Fibroblast of skin of scalp (primary cell): ENCODE measurements at places on chromosomes 5 and 9.

DNA sequence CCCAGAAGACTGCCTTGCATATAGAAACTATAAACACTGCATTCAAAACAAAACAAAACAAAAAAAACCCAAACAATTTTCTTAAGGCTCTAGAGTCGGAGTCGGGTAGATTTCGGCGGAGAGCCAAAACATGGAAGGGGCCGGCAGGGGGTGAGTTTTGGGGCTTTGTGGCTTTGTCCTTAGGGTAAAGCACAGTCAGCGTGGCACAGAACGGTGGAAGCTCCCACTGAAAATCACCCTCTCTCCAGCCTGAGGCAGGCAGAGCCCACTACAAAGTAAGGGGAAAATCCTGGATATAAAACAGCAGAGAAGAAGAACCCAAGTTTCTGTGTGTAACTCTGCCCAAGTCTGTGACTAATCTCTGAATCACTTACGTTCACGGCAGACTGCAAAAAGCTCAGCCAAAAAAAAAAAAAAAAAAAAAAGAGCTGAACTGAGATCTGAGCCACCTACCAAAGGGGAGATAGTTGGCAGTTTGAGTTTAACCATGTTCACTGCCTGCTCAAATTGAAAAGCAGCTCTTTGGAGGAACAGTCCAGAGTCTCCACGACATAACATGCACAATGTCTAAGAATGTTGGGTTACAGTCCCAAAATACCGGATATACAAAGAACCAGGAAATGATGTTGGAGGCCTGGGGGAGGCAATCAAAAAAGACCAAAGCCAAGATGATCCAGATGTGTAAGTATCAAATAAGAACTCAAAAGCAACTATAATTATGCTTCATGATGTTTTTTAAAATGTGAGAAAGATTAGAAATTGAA, 26.6 kb upstream of the OR2K2 start:
- DNase-seq, result peak; percentile 88

DNA sequence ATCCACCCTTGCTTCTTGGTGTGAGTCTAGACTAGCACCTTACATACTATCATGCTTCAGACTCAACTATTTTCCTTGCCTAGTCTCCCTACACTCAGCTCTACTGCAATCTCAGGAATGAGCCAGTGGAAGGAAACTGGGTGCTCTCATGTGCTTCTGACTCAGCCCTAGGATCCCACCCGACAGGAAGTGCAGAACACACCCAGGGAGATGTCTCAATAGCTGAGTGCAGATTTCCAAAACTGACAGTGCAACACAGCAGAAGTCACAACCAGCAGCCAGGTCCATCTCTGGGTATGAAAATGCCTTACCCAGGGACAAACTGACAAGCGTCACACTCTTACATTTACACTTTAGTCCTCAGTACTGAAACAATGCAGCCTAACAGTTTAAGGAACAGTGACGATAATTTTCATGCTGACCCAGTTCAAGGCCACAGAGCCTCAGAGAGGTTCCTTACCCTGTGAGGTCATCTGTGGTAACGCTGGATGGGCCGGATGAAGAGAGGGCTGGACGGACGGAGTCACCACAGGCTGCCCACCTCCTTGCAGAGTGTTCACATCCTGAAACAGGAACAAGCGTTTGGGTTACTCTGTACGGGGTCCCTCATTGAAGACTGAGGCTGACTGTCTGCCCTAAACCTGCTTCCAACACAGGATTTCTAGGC, 33.0 kb downstream of the FKBP15 start:
- DNase-seq, result peak; percentile 81

DNA sequence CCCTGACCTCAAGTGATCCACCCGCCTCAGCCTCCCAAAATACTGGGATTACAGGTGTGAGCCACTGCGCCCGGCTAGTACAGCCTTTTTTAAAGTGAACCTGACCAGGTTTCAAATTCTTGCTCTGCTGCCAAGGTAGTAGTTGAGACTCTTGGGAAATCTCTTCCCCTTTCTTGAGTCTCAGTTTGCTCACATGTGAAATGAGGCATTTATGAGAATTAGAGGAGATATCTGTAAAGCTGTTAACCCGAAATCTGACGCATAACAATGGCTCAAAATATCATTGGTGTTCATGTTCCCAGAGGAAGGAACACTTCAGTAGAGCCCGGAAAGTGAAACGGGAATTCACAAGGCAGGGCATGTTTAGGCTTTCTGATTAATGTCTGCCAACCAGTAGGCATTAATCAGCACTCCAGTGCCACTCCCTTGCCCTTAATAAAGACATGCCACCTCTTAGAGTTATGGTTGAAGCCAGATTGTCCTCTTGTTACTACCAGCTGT, 1.5 kb downstream of the ARPC5L start:
- no peak for DNase-seq

DNA sequence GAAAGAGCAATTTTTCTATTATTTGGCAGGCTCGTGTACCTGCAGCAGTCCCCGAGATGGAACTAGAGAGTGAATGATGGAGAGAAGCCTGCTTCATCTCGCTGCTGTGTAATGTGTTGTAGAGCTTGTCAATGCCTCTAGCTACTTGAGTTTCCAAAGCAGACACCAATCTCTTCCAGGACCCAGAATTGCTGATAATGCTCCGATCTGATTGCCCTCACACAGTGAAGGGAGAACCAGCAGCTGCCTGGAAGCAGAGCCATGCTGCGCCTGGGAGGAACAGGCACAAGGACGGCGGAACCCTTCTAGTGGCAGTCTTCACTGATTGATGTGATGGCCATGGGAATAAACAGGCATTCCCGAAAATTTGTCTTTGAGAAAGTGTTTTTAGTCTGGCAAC, 288.0 kb downstream of the ICE1 start:
- no peak for DNase-seq

- DNase-seq, result peak; percentile 22
Measured at GRCh38 chr5:31413030-31413812, 118.7 kb downstream of the DROSHA start.

DNA sequence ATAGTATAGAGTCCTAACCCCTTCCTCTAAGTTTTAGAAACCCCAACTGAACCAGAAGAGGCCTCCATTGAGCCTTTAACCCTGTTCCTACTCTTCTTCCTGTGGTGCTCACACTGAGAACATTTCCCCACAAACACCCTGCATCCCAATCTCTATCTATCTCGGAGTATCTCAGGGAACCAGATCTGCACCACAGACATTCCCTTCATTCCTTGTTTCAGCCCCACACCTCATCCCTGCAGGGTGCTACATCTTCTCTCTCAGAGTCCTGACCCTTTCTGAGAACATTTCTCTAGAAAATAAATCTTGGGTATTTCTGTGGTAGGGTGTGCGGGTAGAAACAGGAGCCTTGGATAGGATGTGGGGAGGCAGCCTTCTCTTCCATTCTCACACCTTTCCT, 507.8 kb downstream of the PDE4D start:
- no peak for DNase-seq

DNA sequence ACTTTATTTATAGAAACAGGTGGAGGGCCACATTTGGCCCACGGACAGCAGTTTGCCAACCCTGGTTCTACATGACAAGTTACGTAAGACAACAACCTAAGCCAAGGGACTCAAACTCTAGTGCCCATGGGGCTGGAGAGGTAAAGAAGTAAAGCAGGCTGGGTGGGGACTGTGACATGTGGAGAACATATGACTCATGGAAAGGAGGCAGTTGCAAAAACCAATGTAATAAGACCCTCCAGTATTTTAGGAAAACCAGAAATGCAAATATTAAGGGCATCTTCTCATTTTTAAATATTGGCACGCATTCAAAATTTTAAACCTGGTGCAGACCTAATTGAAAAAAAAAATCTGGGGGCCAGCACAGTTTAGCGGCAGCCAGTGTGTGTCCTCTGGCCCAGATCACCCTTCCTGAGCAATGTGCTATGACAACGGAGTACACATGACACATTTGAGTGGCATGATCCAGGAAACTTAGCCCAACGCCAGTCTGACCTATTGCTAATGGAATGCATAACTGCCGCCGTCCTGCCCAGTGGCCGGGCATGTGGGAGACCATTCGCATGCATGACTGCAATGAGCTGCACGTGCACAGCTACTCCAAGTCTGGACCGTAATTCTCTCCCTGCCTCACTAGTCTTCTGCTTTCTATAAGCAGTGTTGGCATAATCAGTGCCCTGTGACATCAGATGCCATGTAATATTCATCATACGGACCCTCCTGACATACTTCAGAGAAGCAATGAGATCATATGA, 97.2 kb downstream of the SH3TC2 start:
- peak; percentile 96 for DNase-seq

- DNase-seq, result no peak
Measured at GRCh38 chr9:100579665-100580064, 1.8 kb downstream of the CAVIN4 start.

DNA sequence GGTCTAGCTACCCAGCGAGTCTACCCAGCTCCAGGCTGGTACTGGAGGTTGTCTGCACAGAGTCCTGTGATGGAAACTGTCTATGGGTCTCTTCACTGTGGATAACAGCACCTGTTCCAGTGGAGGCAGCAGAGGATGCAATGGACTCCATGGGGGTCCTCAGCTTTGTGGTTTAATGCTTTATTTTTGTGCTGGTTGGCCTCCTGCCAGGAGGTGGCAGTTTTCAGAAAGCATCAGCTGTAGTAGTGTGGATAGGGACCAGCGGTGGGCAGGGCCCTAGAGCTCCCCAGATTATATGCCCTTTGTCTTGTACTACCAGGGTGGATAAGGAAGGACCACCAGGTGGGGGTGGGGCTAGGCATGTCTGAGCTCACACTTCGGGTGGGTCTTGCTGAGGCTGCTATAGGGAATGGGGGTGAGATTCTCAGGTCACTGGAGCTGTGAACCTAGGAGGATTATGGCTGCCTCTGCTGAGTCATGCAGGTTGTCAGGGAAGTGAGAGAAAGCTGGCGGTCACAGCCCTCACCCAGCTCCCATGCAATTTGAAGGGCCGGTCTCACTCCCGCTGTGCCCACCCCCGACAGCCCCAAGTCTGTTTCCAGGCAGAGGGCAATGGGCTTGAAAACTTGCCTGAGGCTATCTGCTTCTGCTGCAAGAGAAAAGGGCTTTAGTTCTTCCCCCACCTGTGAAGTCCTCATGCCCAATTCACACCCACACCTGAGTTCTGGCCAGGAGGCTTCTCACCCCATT, 397.1 kb downstream of the TLE1 start:
- DNase-seq, result no peak

GRCh38 chr5:135654761-135655467, 76.1 kb upstream of the CXCL14 start:
- DNase-seq, result no peak

GRCh38 chr5:15834596-15835245, 334.7 kb downstream of the FBXL7 start:
- peak; percentile 82 for DNase-seq

GRCh38 chr9:130240410-130241197, 25.0 kb upstream of the HMCN2 start:
- peak; percentile 65 for DNase-seq

DNA sequence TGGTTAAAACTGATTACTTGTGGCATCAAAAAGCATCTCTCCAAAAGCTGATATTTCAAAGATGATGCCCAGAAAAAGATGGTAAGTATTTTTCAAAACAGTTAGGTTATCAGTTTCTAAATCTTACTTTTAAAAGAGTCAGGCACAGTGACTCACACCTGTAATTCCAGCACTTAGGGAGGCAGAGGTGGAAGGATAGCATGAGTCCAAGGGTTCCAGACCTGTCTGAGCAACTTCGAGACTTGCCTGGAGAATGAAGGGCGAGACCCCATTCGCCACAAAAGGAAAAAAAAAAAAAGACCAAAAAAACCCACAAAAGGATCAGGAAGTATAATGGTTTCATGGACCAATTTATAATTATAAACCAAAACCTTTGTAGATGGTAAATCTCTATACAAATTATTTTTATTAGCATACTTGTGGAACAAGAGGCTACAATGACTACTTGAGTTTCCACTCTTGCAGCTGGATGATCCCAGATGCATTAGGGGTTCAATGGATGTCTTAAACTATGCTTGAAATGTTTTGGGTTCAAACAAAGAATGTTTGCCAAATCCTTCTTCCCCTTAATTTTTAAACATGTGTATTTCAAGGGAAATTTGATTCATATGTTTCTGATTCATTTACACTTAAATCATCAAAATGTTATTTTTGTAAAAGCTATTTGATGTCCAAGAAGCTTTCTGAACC, 96.1 kb downstream of the ADAMTSL1 start:
- DNase-seq, result peak; percentile 41

DNA sequence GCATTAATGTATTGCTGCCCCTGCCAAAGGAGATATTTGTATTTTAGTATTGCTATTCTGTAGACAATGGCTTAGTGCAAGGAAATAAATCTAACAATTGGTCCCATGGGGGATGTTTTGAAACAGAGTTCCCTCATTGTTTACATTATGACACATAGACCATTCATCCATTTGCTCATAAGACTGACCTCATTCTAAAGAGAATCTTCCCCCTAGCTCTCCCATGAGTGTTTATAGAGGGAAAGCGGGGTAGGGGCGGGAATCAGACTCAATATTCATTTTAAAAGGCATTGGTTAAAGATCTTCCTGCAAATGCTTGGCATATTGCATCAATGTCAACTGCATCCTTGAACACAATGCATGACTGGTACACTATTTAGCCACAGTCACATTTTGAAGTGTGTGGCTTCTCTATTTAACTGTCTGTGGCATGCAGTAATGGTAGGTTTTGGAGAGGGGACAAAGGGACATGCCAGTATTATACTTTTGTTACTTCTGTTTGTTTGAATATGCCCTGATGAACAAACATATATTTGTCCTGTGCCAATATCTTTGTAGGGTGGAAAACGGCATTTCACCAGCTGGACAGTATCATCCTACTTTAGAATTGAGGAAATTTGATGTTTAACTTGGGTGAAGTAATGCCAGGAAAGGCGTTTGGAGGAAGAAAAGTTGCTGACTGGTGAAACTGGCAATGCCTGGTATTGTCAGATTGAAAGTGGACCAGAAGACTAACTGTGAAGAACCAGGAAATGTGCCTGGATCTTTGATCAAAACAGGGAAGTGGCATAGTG, 84.1 kb upstream of the MEGF10 start:
- DNase-seq, result peak; percentile 90

DNA sequence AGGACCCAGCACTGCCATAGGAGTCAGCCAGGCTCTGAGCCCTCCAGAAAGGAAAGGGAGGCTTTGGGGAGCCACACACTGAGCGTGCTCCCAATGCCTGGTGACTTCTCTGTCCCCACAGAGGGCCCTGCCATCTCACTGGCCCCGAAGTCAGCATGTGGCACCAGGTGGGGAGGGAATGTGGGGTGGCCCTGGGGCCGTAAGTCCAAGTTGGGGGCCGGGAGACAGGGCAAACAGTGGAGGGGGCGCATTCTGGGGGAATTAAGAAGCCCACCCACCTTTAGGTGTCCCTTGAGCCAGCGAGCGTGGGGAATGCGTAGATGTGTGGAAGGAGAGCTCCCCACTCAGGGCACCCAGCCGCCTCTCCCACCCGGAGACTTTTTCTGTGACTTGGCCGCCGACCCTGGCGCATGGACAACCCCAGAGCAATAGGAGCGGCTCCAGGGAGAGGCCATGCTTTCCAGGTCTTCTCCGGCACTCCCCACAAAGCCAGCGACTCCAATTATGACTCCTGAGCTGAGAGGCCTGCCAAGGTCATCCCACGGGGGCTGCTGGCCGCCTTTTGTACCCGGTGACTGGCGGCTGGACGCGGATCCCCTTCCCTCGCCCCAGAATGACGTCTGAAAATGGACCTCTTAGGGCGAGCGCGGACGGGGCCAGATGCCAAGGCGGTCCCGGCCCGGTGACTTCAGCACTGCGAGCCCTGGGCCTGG, 9.8 kb downstream of the IRX1 start:
- DNase-seq, result no peak
